ENCODE measurements at places on chromosomes 2 and 18.

DNA sequence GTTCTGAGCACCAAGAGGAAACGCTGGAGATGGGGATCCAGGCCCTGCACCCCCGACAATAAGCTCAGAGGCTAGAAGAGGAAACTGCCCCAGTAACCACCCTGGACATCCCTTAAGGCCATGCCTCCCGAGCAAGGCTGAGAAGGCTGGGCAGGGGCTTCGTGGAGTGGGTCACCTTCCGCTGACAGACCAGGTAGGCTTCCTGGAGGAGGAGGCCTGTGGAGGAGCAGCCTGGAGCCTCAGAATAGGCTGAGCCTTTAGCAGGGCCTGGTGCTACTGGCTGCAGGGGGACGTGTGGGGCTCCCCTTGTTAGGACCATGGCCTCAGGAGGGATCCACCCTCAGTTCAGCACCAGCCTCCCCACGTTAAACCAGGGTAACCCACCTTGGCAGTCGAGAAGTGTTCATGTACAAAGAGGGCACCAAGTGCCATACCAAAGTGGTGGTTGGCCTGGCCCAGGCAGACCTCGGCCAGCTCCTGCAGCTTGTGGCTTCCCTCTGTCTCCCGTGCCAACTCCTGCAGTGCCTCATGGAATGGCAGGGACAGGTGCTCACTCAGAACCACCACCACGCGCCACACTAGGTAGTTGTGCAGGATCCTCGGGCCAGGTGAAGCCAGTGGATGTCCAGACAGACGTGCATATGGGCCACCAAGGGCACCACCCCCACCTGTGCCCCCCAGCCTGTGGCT lies 28.5 kb upstream of the ALPP start:
- no peak for DNase-seq

- no peak for DNase-seq
Observed at GRCh38 chr18:36354989-36355388, 57.5 kb downstream of the FHOD3 start.

- peak; percentile 86 for DNase-seq
Observed at GRCh38 chr18:26656944-26657536, 108.7 kb upstream of the KCTD1 start.

DNA sequence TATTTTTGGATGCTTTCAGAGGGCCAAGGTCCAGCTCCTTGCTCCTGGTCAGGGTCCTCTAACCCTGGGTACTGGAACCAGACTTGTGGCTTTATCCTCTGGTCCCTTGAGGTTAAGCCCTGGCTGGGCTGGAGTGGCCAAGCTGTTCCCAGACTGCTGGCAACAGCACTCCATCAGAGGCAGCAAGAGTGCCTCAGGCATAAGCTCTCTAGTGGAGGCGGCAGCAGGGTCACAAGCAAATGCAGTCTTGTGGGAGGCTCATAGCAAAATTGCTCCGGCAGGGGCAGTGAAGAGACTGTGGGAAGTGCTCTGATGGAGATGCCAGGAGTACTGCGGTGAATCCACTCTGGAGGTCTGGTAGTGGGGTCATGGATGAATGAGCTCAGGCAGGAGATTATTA lies 128.9 kb upstream of the OTOS start:
- no peak for DNase-seq

- DNase-seq, result peak; percentile 97
Observed at GRCh38 chr2:219298759-219299371, 10.3 kb downstream of the PTPRN start.

GRCh38 chr2:229798446-229799155 lies 84.2 kb upstream of the DNER start:
- no peak for DNase-seq

GRCh38 chr18:23131693-23132319 lies 3.5 kb upstream of the CABLES1 start:
- peak; percentile 83 for DNase-seq

GRCh38 chr2:160353166-160353565 lies 140.4 kb downstream of the RBMS1 start:
- no peak for DNase-seq

DNA sequence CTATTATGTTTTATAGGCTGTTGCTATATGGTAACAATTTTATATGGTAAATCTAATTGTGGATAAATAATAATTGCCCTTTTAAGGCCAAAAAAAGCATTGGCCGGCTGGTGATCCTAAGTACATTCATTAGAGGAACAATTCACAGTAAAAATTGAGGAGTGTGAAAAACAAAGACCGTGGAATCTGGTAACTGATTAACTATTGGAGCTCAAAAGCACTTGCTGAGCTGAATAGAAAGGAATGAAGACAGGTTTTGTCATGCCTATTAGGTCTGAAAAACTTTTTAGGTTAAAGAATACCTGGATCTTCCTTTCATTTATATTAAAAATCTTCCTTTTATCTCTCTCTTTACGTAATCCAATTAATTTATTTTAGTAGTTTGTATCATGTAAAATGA lies 18.5 kb upstream of the RBBP8 start:
- no peak for DNase-seq

GRCh38 chr2:216121255-216121654 lies 12.1 kb downstream of the XRCC5 start:
- DNase-seq, result no peak

DNA sequence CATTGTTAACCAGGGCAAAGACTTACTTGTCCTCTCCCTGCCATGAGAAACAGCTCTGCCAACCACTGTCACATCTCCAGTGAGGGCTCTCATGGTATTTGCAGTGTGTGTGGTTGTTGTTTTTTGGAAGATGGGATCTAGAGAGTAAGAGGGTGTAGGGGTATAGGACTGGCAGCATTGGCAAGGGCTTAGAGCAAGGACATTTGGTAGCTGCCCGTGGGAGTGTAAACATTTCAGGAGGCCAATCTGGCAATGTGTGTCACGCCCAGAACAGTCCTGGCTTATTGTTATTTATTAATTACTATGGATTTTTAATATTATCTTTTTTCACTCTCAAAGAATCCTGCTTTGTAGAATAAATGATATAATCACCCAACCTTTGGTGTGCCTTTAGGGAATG lies 90.5 kb downstream of the TMEM17 start:
- DNase-seq, result no peak

DNA sequence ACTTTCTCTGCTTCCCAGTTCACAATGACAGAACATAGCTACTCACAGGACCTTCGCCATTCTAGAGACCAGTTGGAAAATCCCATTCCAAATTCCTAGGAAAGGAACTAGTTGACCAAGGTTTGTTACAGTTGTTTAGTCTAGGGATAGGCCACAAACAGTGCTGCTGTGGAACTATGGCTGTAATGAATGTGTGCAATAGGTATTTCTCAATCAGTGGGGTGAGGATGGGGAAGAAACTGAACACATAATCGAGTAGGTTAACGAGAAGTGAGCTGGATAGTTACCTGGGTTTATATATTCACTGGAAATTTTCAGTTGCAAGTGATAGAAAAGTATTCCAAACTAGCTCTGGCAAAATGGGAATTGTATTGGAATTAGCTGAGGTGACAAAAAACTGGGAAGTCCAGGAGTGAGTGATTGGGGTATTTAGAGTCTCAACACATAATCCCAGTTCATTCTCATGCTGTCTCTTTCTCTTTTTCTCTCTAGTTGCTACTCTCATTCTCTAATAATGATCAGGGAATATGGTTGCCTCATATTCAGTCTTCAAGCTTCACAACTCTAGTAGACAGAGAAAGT lies 18.2 kb upstream of the HMSD start:
- no peak for DNase-seq

DNA sequence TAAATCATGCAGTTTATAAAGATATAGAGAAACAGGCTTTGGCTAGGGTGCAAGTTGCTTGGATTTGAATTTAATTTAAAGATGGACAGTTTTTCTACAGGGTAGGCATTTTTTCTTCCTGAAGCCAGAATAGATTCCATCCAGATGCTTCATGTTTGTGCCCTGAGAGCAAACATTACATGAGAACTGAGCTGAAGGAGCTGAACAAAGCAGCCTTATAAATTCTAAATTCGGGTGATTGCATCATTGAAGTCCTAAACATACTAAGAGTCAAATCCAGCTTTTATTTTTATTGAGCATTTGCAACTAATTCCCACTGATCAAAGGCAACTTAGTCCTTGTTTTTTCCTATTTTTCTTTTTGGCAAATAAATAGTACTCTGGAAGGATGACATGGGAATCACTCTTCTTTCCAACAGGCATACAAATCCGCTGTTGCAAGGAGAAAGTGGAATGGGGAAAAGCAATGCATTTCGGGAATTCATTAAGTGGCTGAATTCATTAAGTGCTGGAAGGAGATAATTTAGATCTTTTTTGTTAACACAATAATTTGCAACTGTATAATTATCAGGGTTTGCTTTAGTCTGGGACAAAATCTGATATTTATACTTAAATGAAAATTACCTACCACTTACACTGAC lies 828.0 kb downstream of the SLC4A3 start:
- no peak for DNase-seq

- peak; percentile 59 for DNase-seq
Observed at GRCh38 chr18:46166261-46166970, 62.2 kb downstream of the HAUS1 start.

DNA sequence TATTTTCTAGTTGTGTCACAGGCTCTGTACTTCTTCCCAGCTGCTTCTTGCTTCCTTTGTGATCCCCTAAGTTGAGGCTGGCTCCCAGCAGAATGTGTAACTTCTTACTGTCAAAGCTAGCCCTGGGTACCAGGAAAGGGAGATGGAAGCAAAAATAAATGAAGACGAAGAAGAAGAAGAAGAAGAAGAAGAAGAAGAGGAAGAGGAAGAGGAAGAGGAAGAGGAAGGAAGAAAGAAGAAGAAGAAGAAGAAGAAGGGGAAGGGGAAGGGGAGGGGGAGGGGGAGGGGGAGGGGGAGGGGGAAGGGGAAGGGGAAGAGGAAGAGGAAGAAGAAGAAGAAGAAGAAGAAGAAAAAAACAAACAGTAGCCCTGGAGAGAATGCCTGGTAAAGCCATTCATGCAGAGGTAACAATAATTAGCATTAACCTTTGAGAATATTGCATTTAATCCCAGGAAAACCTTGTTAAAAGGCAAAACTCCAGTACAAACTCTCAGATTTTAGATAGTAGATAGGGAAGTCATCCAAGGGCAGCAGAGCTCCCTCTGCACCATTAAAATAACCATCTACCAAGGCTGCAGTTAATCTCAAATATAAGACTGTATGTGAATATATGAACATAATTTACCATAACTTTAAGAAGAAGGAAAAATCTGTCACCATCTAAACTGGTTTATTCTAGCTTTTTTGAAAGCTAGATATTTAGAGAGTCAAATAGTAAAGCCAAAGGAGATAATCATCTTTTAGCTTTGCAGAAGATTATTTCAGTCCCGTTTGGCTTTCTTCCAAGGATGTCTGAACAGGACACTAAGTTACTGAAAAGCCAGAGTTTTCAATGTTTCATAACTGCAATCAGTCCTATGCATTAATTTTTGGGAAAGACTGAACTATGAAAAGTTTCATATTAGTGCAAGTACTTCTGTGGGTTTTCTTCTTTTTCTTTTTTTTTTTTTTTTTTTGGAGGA lies 44.3 kb upstream of the FBXO11 start:
- DNase-seq, result no peak

- no peak for DNase-seq
Observed at GRCh38 chr2:159549234-159549633, 67.1 kb downstream of the BAZ2B start.

GRCh38 chr2:151862700-151863099 lies 34.5 kb upstream of the ARL5A start:
- DNase-seq, result no peak

DNA sequence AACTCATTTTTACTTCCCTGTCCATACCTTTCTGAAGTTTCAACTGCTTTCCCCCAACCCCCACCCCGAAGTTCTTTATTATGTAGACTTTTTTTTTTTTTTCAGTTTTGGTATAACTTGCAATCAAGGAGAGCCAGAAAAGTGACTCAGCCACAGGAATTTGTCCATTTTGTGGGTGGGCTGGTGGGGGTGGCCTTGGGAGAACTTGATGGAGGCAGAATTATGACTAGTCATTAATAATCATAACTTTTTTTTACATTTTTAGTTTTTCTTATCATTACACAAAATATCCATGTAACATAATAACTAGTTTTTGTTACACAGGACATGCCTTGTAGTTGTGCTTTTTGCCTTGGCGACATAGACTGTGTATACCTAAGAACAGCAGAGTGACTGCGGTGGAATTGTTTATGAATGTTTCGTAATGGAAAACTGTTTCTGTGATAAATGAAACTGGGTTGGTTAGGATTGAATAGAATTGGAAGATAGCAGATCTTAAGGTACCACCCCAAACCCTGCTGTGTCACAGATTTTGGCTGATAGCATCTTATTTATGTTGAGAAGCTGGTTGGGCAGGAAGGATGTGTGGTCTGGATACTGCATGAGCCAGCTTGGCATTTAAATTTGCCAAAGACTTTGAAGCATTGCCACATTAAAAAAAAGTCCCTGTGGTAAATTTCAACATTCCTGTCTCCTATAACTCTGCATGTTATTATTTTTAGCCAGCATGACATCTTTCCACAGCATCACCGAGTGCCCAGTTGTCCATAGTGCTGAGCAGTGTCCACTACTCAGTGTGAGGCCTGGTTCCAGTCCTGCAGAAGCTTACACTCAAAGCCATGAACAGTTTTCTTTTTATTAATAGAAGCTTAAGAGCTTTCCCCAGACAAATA lies 30.7 kb downstream of the LYPD6B start:
- DNase-seq, result no peak

DNA sequence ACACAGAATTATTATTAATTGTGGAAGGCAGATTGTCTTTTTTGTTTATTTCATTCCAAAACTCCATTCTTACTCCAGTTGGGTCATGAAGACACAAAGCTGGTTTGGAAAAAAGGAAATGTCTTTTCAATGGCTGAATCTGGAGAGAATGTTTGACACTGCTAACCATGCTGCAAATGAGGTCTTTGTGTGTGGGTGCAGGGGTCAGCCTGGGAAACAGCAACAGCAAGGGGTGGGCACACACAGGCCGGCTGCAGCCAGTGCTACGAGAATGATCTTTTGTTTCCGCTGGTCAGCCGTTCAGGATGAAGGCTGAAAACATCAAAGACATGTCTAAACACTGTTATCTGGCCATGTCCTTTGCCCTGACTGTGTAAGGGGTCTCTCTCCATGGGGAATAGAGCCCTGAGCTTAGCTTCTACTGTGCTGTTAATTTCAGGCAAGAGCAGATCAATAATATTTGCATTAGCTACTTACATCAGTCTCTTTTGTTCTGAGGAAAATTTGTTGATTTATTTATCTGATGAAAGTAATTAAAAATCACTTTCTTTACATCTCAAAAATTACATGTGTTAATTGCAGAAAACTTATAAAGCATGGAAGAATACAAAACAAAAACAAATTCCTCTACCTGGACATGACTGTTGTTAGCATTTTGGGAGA lies 33.3 kb upstream of the E2F6 start:
- peak; percentile 68 for DNase-seq

GRCh38 chr2:103165836-103166235 lies 404.0 kb downstream of the TMEM182 start:
- no peak for DNase-seq

- DNase-seq, result no peak
Observed at GRCh38 chr2:187390891-187391290, 57.2 kb downstream of the CALCRL start.

All from endodermal cell (in vitro differentiated cells).